ENCODE measurements at places on chromosomes 4 and X.

DNA sequence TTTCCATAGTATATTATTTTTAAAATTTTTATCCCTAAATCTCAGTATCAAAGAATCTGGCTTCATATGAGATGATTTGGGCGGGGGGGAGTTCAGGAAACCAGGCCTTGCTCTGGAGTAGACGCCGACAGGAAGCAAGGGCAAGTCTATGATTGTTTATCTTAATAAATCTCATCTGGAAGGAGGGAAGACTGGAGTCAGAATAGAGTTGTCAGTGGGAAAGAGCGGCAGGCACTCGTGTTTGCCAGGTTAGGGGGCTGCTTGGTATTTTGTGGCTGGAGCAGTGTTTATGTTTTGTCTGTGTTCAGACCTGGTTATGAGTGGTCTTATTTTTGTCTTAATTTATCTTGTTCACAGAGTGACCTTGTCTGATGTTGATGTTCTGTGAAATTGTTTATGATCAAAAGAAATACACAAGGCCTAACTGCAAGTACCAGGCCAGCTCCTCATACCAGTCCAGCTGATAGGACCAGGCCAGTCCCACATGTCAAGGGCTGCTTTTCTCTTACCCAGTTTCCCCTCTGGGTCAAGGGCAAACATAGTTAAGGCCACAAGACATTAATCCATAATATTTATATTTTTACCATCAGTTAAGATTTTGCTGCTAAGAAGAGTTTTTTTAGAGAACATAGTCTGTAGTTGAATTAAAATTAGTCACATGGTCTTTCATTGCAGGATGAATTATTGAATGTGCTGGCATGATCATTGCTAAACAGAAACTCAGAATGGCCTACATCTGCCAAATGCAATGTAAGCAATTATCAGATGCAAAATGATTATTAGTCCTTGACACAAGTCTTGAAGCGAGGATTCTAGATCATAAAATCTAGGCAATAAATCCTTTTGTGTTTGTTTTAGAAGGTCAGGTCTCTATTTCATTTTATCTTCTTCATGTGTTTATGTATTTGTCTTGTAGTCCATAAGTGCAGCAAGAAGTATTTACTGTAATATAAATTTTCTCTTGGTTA is 176.5 kb downstream of the GASK1B start:
- DNase-seq: no peak

DNA sequence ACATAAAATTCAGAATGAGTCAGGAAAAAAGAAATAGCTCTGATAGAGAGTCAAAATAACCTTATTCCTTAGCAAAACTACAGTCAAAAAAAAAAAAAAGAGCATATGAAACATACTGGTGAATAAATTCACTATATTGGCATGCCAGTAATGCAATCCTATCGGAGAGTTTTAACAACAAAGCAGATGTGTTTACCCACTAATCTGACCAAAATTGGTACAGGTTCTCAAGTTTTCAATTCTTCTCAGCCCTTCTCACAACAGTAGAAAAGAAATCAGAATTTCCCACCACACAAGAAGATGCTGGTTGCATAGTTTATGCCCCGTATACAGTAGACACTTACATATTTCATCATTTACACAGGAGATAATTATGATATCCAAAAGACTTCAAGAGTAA is 59.4 kb downstream of the LCORL start:
- no peak for DNase-seq

DNA sequence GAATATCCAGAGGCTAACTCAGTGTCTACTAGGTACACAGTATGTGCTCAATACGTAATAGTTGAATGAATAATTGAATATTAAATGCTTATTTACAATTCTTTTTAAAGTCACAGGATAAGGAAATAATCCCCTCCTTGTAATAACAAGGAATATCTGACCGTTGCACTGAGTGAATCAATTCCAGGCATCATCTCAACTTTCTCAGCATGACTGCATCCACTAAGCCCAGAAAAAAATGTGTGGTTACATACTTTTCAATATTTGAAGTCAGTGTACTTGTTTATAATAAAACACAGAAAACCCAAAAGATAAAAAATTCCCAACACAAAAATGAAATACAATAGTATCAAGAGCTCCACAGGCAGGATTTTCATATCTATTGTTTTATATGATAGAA is 105.4 kb downstream of the TMEM144 start:
- DNase-seq: no peak

DNA sequence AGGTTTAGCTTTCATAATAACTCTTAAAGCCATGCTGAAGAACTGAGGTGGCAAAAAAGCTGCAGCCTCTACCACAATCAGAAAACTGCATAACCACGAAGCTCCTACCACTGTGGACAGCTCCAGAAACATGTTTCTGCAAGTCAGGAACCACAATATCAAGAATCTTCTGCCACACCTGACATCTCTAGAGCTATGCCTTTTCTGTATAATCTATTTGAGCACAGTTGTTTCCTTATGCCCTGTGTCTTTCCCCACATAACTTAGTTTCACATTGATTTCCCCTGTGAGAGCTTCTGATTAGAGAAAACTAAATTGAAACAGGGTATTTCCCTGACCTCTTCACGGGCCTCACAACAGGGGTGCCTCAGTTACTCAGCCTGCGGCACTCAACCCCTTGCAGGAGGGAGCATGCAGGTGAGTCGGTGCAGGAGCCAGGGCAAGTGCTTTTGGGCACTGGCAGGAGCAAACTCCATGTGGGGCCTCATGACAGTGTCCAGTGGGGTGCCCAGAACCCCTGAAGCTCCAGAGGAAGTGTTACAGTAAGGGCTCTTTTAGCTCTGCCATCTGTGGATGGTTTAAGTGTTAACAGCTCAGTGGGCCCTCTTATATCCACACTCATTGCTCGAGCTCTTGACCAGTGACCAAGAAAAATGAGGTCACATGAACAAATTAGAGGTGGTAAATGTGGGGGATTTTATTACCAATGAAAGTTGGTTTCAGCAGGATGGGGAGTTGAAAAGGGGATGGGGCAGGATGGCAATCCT is 132.8 kb upstream of the BMP3 start:
- no peak for DNase-seq

DNA sequence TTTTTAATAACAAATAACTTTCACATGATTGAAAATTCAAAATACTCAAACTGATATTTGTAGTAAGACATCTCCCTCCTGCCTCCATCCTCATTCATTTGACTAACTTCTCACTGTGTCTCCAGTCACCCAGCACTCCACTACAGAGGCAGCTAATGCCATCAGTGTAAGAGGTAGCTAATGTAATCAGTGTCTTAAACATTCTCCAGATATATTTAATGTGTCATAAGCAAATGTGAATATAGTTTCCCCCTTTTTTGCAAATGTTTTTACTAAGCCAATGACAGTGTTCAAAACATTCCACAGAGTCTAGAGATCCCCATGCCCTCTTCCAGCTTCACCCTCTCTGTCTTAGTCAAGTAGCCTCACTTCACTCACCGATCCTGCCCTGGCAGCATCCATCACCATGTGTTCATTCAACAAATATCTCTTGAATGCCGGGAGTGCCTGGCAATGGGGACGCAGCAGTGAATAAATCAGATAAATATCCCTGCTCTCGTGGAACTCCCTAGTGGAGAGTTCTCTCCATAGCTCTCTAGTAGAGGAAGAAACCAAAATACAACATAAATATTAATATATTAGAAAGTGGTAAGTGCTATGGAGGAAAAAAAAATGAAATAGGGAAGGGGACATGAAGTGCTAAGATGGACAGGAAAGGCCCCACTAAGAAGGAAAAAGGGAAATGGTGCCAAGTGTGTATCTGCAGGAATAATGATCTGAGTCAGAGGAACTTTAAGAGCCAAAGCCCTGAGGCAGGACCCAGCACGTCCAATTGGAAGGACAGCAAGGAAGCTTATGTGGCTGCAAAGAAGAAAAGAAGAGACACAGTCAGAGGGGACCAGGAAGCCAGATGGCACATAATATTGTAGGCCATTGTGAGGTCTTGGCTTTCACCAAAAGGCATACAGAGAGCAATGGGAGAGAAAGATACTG is 18.7 kb downstream of the SCFD2 start:
- peak; percentile 49 for DNase-seq

GRCh38 chr4:93814722-93815121 is 13.8 kb upstream of the ATOH1 start:
- DNase-seq: peak; percentile 90

DNA sequence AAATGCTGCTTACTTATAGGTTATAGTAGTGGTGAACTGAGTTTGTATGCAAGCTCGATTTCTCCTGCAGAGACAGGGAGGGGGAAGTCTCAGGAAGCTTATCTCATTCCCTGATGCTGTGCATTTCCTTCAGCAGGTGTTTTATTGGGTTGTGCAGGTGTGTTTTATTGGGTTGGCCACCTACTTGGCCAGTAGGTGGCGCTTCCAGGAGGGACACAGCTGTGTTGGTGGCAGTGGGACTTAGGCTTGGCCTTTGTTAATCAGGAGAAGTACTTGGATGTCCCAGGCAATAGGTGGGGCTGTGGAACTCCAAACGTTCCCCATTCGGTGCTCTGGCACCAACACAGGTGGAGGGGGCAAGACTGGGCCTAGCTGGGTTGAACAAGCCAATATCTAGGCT is 196.0 kb upstream of the DCAF8L1 start:
- DNase-seq: no peak

GRCh38 chr4:155705664-155706063 is 39.0 kb downstream of the GUCY1A1 start:
- DNase-seq: no peak

GRCh38 chr4:8331575-8331955 is 62.0 kb downstream of the HTRA3 start:
- DNase-seq: no peak

- DNase-seq: no peak
Measured at GRCh38 chr4:7650606-7651385, 216.1 kb upstream of the PSAPL1 start.

DNA sequence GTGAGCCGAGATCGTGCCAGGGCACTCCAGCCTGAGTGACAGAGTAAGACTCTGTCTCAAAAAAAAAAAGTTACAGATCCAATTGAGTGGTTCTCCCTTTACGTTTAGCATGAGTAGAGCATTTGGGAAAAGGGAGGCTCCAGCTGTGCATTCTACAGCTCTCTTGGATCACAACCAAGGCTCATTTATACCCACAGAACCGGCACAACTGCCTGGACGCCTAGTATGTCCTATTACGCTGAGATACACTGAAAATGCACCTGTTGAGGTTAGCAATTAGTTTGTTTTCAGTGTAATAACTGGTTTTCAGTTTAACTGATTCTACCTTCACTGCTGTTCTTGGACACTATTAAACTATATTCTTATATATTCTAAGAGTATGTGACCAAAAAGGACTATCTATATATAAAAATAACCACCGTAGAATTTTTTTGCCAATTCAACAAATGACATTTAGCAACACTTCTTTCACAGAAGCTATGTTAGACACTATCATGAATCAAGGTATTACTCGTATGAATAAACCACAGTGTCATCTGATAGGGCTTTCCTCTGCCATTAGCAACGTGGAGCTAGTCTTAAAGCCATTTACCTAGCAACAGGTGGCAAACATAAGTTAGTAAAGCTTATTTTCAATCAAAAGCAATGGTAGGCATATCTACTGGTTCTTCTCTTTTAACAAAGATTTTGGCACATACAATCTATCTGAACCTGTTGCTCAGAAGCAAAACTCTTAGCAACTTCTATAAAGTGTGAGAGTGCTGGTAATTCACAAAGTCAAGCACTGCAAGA is 3.6 kb downstream of the OTUD4 start:
- no peak for DNase-seq

DNA sequence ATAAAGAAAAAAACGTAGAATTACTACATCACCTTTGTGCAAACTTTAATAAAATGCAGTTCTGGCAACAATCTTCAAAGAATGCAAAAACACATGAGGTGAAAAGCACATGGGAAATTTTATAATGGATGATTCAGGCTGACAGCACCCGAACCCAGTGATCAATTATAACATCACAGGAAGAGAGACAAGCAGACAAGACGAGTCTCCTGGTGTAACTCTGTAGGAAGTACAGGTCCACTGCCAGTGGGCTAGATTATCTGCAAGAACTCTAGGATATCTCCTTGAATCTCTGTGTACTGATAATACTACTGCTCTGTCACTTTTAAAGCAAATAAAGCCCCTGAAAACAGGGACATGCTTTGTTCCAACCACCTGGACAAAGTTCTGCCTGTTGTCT is 58.9 kb upstream of the NXF3 start:
- no peak for DNase-seq

GRCh38 chrX:82087699-82088098 is 885.8 kb downstream of the SH3BGRL start:
- peak; percentile 8 for DNase-seq

GRCh38 chr4:184215709-184216328 is 1.9 kb downstream of the ENPP6 start:
- peak; percentile 76 for DNase-seq

DNA sequence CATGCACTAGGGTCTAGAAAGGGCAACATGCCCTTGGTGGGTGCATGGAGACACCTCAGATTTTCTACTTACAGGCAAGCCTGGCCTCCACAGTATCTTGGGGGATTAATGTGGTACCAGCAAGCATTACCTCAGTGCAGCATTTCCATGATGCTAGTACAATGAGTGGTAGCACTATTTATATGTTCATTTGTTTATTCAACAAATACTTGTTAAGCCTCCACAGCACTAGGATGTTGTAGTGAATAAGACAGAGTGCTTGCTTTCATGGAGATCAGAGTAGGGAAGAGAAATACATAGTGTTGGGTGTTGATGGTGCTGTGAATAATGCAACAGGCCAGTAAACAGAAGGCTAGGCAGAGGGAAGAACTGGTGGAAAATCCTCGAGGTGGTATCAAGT is 133.4 kb downstream of the KLHL8 start:
- no peak for DNase-seq

- DNase-seq: no peak
Measured at GRCh38 chrX:143240658-143241057, 214.9 kb downstream of the SPANXN4 start.

DNA sequence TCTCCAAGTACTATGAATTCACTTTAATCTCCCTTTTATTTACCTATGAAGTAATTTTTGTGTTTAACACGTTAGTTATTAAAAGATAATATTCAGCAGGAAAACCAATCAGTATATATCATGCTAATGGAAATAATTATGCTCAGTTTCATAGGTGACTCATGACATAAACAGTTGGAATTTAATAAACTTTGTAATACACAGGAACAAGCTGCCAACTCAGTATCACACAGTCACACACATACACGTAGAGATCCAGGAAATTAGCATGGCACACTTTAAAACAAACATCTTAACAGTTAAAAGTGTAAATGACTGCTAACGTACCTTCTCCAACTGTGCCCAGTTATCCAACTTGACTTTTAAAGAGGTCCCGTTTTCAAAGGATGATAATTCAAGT is 2.3 kb downstream of the SPATA4 start:
- DNase-seq: no peak

DNA sequence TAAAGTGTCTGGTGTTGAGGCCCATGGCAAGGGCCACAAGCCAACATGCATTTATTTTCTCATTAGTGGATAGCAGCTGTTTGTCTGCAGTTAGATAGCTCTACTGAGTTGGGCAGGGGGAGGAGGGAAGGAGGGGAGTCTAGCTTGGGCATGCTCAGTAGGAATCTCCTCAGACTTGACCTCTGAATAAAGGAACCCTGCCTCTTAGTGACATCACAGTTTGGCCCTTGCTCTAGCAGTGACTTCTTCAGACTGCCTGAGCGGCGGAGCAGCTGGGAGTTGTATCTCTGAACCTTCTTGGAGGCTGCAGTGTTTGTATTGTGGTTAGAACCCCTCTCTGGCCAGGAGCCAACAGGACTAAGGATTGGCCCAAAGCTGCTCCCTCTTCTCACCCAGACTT is 57.4 kb downstream of the BCORL1 start:
- DNase-seq: no peak

GRCh38 chr4:156825074-156825473 is 146.5 kb downstream of the PDGFC start:
- no peak for DNase-seq

GRCh38 chr4:10074767-10075105 is 41.9 kb downstream of the WDR1 start:
- no peak for DNase-seq

Measured in pons (tissue), 1 donor.